Vagina (tissue), 2 donors: ENCODE measurements at places on chromosomes 3 and 15.

GRCh38 chr15:46316024-46316423, 681.2 kb downstream of the SQOR start:
- no peak for DNase-seq

DNA sequence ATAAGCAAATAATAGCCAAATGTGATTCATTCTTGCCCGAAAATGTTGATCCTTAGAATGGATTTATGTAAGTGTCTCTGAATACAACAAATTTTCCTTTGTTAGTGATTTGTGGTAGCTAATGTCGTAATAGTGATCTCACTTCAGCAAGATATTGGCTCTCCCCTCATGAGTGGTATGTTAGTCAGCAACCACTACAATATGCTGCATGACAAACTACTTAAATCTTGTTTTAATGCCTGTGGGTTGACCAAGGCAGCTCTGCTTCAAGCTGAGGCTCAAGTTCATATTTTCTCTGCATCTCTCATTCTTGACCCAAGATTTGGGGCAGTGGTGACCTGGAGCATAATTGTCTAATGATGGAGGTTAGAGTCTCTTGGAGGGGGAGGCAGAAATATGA, 49.8 kb upstream of the GALNT15 start:
- DNase-seq = no peak

GRCh38 chr3:178263236-178263916, 272.9 kb upstream of the KCNMB2 start:
- no peak for DNase-seq

GRCh38 chr3:184538666-184539431, 22.7 kb upstream of the EPHB3 start:
- DNase-seq = no peak

DNA sequence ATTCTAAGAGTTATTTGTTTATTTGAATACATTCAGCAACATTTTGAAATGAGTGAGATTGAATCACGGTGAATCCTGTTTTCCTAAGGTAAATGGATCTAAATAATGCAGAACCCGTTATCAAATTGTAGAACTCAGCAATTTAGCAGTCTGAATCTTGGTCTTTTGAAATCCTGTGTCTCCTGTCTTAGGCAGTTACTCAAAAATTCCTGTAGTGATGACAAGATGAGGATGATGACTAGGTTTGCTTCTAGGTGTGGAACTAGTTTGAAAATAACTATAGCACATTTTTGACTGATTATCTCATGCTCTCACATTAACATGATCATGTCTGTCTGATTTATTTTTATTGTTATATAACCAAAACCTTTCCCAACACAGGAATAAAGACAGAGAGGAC, 115.0 kb downstream of the RAP2B start:
- DNase-seq = no peak
